ENCODE measurements at places on chromosomes 12 and 14.

GRCh38 chr14:63174760-63175191 is 29.5 kb upstream of the RHOJ start:
- no peak for DNase-seq

GRCh38 chr12:34340534-34341361 is 318.5 kb downstream of the ALG10 start:
- DNase-seq, result no peak

- no peak for DNase-seq
Observed at GRCh38 chr12:110677206-110677911, 11.6 kb downstream of the HVCN1 start.

DNA sequence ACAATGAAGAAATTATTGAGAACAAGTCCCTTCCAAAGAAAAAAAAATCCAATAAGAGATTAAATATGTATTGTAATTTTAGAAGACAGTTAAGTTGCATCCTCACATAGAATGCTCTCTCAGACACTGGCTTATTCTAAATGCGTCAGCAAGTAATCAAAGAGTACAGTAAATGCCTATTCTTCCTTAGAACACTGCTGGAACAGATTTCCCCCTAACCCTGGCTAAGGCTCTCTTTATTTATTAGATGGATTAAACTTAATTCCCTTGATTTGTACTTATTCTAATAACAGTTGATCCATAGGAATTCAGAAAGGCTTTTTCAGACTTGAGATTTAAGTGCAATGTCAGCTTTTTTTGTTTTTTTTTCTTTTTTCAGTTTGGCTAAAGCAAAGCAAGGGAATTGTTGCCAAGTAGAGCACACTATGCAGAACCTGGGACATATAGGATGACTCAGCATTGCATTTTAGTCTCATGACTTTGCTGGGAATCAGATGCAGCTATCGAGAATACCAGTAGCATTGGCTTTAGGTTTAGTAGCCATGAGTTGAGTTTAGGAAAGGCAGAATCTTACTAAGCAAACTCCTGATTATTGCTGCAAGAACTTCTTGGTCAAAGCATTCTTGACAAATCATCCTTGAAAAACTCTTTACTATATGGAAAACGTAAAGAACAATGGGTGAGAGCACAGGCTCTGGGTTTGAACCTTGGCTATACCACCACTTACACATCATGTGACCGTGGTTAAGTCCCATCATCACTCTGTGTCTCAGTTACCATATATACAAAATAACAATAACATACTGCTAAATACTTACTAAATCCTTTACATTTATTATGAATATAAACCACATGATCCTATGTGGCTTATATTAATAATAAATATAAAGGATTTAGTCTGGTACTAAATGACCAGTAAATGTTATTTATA is 26.7 kb downstream of the MED21 start:
- DNase-seq, result no peak

Measured in activated CD4-positive, alpha-beta T cell treated with anti-CD3 and anti-CD28 coated beads, Interleukin-2, amount 50 U/mL, for 4 hours (primary cell).